CD4-positive, alpha-beta T cell treated with Interferon gamma for 1 hour (primary cell): ENCODE measurements at places on chromosomes 6 and 20.

DNA sequence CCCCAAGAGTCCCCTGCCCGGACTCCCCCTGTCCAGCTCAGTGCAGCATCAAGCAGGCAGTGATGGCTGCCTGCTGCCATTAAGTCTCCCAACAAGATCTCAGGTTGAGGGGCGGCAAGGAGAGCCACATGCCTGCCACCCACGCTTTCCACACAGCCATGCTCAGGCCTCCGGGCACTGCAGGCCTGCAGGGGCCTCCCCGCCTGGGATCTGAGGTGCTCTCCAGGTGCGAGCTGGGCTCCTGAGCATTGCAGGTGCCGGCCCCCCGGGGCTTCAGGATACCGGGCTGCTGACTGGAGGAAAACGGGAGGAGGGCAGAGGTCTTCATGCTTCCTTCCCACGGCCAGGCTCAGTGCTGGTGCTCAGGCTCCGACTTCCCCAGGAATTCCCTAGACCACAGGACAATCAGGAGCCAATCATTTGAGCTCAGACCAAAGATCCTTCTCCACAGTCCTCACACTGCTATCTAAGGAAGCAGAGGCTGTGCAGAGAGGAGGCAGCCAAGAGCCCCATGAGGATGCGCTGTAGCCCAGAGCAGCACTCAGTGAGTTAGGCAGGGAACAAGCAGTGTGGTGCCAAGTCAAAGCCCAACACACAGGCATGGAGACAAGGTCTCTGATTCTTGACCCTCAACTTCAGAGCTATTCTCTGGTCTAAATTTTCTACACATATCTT, 52.7 kb downstream of the PYGB start:
- DNase-seq: no peak

DNA sequence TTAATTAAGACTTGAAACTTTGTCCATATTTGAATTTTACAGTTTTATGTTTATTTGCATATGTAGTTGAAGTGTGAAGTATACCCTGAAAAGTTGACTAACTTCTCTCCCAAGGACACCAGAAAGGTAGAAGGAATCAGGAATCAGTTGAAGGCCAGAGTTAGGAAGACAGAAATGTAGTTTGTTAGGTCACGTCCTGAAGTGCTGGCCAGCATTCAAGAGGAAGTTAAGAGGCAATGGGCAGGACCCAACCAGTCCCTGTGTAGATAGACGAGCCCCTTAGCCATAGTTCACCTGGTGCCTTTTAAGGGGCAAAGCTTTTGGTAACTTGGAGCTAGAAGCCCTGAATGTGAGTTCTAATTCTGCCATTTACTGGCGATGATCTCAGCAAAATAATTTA, 250.4 kb upstream of the KCNQ5 start:
- no peak for DNase-seq

- DNase-seq: no peak
Observed at GRCh38 chr6:2102316-2102883, 143.0 kb downstream of the GMDS start.

DNA sequence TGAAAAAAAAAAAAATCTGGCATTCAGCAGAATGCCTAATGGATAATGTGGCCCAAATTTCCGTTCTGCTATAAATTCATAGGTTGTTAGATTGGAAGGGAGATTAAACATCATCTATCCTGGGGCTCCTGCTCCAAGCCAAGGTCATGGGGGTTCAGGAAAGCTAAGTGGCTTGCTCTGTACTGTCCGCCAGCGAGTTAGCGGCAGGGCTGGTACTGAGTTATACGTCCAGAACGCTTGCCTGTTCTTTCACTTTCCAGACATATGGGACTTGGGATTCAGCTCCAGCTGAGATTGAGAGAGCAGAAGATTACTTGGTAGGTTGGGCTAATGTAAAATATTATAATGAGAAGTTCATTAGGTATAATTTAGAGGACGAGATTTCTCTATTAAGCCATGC, 858 bp downstream of the RWDD1 start:
- DNase-seq: no peak

- DNase-seq: no peak
Observed at GRCh38 chr6:16676978-16677377, 84.3 kb downstream of the ATXN1 start.

DNA sequence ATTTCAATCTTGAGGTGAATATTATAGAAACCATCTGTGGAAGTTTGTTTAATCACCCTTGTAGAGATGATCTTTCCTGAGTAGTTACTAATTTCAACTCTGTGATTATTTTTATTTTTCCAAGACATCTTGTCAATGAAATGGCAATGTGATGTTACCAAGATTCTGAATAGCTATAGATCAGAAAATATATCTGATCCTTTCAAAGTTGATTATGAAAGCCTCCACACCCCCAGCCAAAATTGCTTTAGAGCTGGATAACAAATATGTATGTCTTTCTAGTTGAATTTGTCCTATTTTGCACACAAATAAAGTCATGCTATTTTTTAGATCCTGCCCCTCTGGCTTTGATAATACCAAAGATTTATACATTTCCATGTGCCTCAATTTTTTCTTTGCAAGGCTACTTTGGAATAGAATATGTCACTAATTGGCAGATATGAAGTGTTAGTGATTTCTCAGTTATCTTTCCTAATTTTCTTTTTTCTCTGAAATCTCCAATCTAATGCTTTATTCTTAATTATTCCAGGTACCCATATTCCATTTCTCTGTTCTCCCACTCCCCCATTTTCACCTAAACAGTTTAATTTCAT, 5.0 kb downstream of the SIM1 start:
- DNase-seq: no peak

- no peak for DNase-seq
Observed at GRCh38 chr20:38272398-38272797, 11.9 kb upstream of the KIAA1755 start.

- DNase-seq: no peak
Observed at GRCh38 chr6:162621246-162621645, 106.3 kb downstream of the PRKN start.

- no peak for DNase-seq
Observed at GRCh38 chr6:128597956-128598355, 77.6 kb upstream of the PTPRK start.

- DNase-seq: no peak
Observed at GRCh38 chr20:46903937-46904336, 9.3 kb downstream of the EYA2 start.

- no peak for DNase-seq
Observed at GRCh38 chr6:123838505-123839234, 35.0 kb downstream of the NKAIN2 start.

GRCh38 chr6:88517737-88518136, 351.6 kb upstream of the CNR1 start:
- DNase-seq: no peak

- no peak for DNase-seq
Observed at GRCh38 chr6:157226026-157226625, 97.2 kb downstream of the TMEM242 start.

GRCh38 chr6:27684264-27685211, 211.6 kb upstream of the ZNF184 start:
- peak; percentile 39 for DNase-seq

GRCh38 chr6:49906526-49906925, 40.2 kb upstream of the CRISP1 start:
- DNase-seq: no peak

GRCh38 chr20:16711661-16712258, 18.1 kb upstream of the SNRPB2 start:
- no peak for DNase-seq

DNA sequence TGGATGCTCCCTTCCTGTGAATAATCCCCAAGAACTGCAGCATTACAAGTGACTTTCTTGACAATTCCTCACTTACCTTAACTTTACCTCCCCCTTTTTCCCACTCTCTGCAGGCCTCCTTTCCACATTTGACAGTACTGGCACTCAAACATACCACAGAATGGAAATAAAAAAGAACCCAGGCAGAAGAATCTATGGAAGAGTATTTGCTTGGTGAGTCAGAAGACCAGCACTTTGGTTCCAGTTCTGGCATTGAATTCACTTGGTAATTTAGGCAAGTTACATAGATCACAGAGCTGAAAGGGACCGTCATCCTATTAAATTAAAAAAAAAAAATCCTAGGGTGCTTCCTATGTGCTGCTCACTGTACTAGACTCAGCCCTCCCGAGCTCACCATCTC, 55.0 kb downstream of the BTBD9 start:
- no peak for DNase-seq

DNA sequence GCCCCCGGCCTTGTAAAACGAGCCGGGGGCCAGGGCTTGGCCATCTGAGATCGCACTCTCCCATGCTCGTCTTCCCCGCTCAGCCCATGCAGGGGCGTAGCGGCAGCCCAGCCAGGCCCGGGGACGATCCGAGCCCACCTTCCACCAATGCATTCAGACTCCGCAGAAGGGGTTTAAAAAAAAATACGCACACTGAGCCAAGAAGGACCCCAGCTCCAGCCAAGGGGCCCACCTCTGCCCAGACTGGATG, 320 bp downstream of the GSTA4 start:
- no peak for DNase-seq

GRCh38 chr6:52976591-52977035, 18.5 kb downstream of the GSTA4 start:
- peak; percentile 18 for DNase-seq

GRCh38 chr6:80363501-80364122, 257.1 kb downstream of the BCKDHB start:
- no peak for DNase-seq

GRCh38 chr20:8798505-8798904, 270.4 kb upstream of the PLCB4 start:
- DNase-seq: no peak

DNA sequence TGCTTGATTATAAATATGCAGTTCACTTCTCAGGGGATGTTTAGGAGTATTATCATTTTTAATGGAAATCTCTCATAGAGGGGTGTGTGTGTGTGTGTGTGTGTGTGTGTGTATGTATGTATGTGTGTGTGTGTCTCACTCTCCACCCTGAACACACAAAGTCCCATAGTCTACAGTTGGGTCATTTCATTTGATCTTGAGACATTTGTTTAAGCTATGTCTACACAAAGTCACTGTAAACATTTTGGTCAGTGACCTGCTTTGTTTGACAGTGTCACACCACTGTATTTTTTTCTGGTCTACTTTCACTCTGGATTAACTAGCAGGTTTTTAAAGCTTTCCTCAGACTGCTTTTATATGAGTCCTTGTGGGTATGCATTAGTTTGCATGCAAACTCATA, 215.2 kb downstream of the GRIK2 start:
- DNase-seq: no peak

GRCh38 chr6:133093956-133094355, 147.2 kb upstream of the EYA4 start:
- DNase-seq: no peak

- no peak for DNase-seq
Observed at GRCh38 chr6:43747784-43748183, 22.2 kb upstream of the VEGFA start.

- no peak for DNase-seq
Observed at GRCh38 chr20:33079259-33079658, at the start of gene BPIFB4. TSS of gene BPIFB4 (plus strand) at chr20:33079643. CDS start at chr20:33081527, 1,884 bp downstream.

DNA sequence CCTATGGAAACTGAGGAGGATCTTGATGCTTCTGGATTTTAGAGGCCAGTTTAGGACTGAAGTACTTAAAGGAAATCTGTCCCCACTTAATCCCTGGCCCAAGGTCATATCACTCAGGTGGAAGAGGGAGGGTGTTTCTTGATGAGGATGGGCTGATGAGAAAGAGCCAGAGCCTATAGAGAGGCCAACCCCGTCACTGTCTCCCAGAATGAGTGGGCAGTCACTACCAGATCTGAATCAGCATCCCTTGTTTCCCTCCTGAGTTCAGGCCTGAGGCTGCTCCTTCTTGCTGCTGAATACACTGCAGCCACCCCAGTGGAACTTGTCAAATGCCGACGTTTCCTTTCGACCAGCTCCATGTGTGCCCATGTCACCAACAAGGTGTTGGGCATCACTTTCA, 14.8 kb downstream of the ARMC12 start:
- no peak for DNase-seq

DNA sequence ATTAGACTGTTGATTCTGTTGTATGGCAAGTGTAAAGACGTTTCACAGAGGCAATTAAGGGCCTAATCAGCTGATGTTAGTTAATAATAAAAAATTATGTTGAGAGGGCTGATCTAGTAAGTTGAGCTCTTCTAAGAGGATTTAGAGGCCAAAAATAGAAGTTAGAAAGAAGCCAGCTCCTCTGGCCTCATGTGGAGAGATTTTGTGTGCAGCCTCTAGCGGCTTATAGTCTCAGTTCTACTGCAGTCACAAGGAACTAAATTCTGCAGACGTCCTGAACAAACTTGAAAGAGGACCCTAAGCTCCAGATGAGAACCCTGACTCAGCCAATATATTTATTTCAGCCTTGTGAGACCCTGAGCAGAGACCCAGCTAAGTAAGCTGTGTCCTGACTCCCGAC, 498.6 kb downstream of the BTBD3 start:
- no peak for DNase-seq

- DNase-seq: no peak
Observed at GRCh38 chr6:151018911-151019782, 153.6 kb downstream of the MTHFD1L start.

- DNase-seq: no peak
Observed at GRCh38 chr6:122799140-122799745, 10.2 kb downstream of the SMPDL3A start.

GRCh38 chr6:36724514-36725390, 27.1 kb downstream of the RAB44 start:
- DNase-seq: peak; percentile 26

GRCh38 chr6:81614292-81614691, 138.2 kb downstream of the TENT5A start:
- DNase-seq: no peak

GRCh38 chr6:149357726-149358538, 40.4 kb downstream of the TAB2 start:
- no peak for DNase-seq

- no peak for DNase-seq
Observed at GRCh38 chr20:17645546-17646208, 36.4 kb downstream of the RRBP1 start.

DNA sequence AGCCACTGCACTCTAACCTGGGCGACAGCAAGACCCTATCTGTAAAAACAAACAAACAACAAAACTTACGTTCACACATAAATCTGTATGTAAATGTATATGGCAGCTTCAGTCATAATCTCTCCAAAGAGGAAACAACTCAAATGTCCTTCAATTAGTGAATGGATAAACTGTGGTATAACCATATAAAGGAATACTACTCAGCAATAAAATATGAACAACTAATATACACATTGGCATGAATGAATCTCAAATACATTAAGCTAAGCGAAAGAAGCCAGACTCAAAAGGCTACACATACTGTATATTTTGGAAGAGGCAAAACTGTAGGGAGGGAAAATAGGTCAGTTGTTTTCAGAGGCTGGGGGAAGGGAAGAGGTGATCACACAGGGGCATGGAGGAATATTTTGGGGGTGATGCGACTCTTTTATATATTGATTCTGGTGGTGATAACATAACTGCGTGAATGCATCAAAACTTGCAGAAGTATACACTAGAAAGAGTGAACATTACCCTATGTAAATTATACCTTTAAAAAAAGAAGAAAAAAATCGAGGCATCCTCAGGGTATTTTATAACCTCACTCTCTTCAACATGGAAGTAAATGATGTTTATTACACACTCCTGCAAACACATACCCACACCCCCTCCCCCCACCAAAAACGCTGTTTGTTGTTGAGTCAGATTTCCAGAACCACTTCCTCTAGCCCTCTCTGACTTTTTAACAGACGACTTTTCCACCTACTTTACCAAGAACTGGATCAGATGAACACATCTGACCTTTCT, 115.2 kb upstream of the RNF24 start:
- DNase-seq: peak; percentile 10
